Mammary microvascular endothelial cell (primary cell): ENCODE measurements at places on chromosomes 4 and X. TPM values are rescaled to one million over a fixed set of nuclear protein-coding genes. Genes with fewer than 3 reads are reported as not detected.

AVPR2 gene
- total RNA-seq: 0.47 TPM in 1 of 2 replicates, not detected in the other

IL9R gene
- 0.07 TPM in 1 of 2 replicates, not detected in the other for total RNA-seq

PARM1 gene
- total RNA-seq: 0.07 and 0.15 TPM in 2 replicates

RASGEF1B gene
- total RNA-seq: not detected in 2 replicates

FAM241A gene
- total RNA-seq: 29.8 and 33.8 TPM in 2 replicates

ERCC6L gene
- total RNA-seq: 6.7 and 7.9 TPM in 2 replicates

TLL1 gene
- 2.7 and 3.5 TPM in 2 replicates for total RNA-seq

MAGEB1 gene
- not detected in 2 replicates for total RNA-seq

DMRTC1B gene
- not detected in 2 replicates for total RNA-seq

TEX11 gene
- not detected in 2 replicates for total RNA-seq

GRPEL1 gene
- total RNA-seq: 42.0 and 46.2 TPM in 2 replicates

MAGEA10 gene
- total RNA-seq: not detected in 2 replicates

ADH4 gene
- not detected in 2 replicates for total RNA-seq

ALG13 gene
- total RNA-seq: 24.2 and 50.2 TPM in 2 replicates

LNX1 gene
- total RNA-seq: 2.8 and 3.0 TPM in 2 replicates

SYP gene
- total RNA-seq: 0.10 and 0.27 TPM in 2 replicates

SSX3 gene
- not detected in 2 replicates for total RNA-seq

MAGEC2 gene
- not detected in 2 replicates for total RNA-seq

ABLIM2 gene
- 2.8 and 3.4 TPM in 2 replicates for total RNA-seq

TKTL1 gene
- 0.07 and 0.44 TPM in 2 replicates for total RNA-seq

PCDH11X gene
- total RNA-seq: not detected in 2 replicates
